ENCODE measurements at places on chromosomes 2 and 18. TPM values are rescaled to one million over a fixed set of nuclear protein-coding genes. Genes with fewer than 3 reads are reported as not detected.

Gene SIX2
- 4.0 TPM for total RNA-seq

Gene RNF144A
- total RNA-seq, result 40.2 TPM

Gene TSPYL6
- total RNA-seq, result not detected

Gene PDE11A
- 60.5 TPM for total RNA-seq

Gene CCDC148
- 4.6 TPM for total RNA-seq

All from progenitor cell of endocrine pancreas (in vitro differentiated cells).